ENCODE measurements at places on chromosomes 1 and 21. TPM values are rescaled to one million over a fixed set of nuclear protein-coding genes. Genes with fewer than 3 reads are reported as not detected.

- H3K4me1 ChIP-seq, result no peaks in the 10 kb centered on the region
- no peaks in the 10 kb centered on the region for H3K27me3 ChIP-seq
- H3K36me3 ChIP-seq, result no peaks in the 10 kb centered on the region
- no peak for DNase-seq
- no peak overlapping the region for H3K4me3 ChIP-seq
Observed at GRCh38 chr1:96524100-96524499, 197.5 kb upstream of the PTBP2 start.

DNA sequence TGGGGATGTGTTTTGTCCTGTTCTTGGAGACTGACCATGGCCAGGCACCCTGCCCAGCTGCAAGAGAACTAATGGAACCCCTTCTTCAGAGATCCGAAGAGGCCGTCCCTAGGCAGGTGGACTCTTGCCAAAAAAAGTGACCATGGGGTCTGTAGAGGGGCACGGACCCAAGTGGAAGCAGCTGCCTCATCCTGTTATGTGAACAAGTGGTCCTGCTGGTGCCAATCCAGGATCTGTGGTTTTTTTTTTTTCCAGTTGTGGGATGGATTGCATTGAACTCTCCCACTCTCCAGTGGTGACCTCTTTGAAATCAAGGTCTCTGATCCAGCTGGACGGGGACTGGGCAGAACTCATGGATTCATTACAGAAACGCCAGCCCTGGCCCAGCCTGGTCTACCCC, 71.2 kb downstream of the ARHGEF10L start:
- no peak for DNase-seq
- H3K36me3 ChIP-seq, result no peaks in the 10 kb centered on the region
- no peak overlapping the region for H3K27ac ChIP-seq
- no peaks in the 10 kb centered on the region for H3K4me1 ChIP-seq

Gene IL10
- polyA plus RNA-seq, result not detected

Gene OR2T2
- polyA plus RNA-seq, result 0.19 TPM

GRCh38 chr1:50348449-50349241, 74.6 kb downstream of the DMRTA2 start:
- no peak overlapping the region for H3K4me3 ChIP-seq
- peak; percentile 62 for DNase-seq
- no peaks in the 10 kb centered on the region for H3K27me3 ChIP-seq
- no peaks in the 10 kb centered on the region for H3K4me1 ChIP-seq

All from B cell (primary cell).